Hindlimb muscle (tissue), 1 donor: ENCODE measurements at places on chromosomes 16 and 17. TPM values are rescaled to one million over a fixed set of nuclear protein-coding genes. Genes with fewer than 3 reads are reported as not detected.

- no peak for DNase-seq
Measured at GRCh38 chr16:29686740-29687332, 7.9 kb downstream of the QPRT start.

- DNase-seq = no peak
Measured at GRCh38 chr16:25040543-25040942, 25.4 kb upstream of the ARHGAP17 start.

GRCh38 chr17:78132084-78132676 is 1.6 kb downstream of the TMC8 start:
- DNase-seq = no peak

GRCh38 chr16:9165681-9166080 is 74.2 kb downstream of the HAPSTR1 start:
- DNase-seq = no peak

GRCh38 chr16:79422064-79422463 is 178.5 kb downstream of the MAF start:
- DNase-seq = no peak

DNA sequence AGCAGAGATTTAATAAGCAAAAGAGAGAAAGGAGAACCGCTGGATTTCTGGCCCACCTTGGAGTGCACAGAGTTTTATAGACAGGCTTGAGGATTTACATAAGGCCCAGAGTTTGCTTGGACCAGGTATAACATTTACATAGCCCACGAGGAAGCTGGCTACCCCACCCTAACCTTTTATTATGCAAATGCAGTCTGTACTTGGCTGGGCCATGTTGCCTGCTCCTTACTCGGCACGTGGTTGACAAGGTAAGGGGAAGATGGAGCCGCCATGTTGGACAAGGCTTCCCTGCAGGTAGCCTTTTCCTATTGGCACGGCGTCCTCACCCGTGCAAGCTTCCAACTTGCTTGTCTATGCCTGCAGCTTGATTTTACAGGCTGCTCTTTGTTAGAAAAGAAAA is 35.2 kb upstream of the HS3ST3A1 start:
- no peak for DNase-seq

DNA sequence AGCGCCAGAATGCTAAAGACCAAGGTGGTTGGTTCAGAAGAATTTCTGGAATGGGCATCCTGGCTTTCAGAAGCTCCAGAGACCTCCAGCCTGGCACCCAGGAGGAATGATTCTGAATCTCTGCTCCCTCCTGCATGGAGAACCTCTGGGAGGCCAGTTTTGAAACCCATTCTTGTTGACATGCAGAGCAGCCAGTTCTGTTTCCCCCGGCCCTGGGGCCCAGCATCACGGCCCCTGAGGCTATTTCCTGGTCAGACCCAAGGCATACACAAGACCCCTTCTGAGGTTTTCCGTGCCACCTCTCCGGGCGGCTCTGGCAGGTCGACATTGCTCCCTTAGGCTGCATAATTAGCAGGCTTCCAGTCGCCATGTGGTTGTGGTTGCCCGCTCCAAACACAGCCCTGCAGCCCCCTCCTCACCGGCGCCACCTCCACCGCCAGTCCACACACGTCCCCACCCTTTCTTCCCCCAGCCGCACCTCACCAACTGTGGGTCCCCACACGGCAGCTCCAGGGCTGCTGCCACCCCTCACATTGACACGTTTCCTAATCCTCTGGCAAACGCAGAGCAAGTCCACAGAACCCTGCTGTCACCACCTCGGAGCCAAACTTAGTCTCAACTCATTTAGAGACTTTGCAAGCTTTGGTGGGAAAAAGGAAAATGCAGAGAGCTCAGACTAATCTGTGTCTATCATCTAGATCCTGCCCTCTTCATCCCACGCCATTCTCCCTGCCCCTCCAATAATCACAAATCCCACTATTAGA is 367.1 kb downstream of the SOX9 start:
- DNase-seq = no peak

DNA sequence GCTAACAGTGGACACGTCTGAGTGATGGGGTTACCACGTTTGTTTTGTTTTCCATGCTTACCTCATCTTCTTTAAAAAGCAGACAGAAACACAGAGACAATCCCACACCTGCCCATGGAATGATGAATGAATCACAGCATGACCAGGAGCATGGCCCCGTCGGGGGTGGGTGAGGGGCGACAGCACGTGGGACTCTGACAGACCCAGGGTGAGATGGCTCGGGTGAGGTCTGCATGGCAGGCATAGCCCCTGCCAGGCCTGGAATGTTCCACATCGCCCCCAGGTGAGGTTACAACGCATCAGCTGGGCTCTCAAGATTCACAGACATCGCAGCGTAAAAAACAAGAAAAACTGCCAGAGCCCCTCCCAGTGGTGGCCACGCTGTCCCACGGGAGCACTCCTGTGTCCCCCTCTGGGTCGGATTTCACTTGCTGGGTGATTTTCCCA is 18.1 kb downstream of the SLC7A5 start:
- no peak for DNase-seq

- DNase-seq = no peak
Measured at GRCh38 chr17:57407287-57408070, 151.2 kb downstream of the MSI2 start.

DNA sequence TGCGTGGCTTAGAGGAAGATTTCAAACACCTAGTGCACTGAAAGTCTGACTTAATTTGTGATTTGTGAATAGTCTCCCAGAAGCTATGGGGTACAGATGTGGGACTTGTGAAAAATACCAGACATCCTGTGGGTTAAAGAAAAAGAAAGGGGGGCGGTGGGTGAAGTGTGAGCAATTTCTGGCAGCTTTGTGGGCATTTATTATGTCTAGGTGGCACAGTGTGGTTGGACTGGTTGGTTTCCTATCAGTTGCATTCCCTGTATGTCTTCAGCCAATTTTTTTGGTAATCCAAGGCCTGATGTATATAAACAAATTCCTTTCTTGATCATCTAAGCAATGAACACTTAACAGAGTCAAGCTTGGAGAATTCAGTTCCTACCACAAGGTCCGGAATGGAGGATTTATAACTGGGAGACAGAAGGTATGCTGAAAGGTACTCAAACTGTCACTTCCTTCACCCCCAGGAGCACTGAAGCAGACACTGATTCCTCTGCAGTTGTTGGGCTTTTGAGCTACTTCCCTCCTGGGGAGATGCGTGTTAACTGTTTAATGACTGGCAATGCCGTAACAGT is 211.6 kb downstream of the WWOX start:
- no peak for DNase-seq

GRCh38 chr16:73845238-73846006 is 451.2 kb upstream of the PSMD7 start:
- DNase-seq = peak; percentile 19

DNA sequence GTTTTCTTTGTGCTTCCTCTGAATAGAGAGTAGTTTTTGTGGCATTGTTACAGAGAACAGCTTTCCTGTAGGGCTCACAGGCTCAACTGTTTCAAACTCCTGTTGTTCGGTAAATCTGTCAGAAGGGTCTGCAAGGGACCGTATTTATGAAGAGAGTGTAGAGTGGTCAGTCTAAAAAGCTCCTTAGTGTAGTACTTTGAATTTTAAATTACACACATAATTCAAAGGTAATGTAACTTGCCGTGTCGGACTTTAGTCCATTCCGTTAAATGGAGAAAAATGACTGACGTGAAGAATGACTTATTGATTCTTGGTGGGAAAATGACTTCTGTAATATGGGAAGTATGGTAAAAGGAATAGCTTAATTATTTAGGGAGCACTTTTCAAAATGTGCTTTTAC is 190.9 kb downstream of the WWOX start:
- no peak for DNase-seq

DNA sequence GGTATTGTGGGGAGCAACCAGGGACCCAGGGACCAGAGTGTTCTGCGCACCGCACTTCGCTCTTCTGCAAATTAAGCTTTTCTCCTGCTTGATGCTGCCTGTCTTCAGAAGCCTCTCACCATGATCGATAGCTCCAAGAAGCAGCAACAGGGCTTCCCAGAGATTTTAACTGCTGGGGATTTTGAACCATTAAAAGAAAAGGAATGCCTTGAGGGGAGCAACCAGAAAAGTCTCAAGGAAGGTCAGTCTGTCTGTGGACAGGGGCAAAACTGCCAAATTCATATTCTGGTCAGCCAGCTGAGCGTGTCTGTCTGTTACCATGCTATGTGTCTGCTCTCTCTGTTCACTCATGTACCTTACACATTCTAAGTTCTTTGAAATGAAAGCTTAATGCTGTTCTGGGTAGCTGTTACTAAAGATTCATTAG is 115.7 kb downstream of the MRTFB start:
- peak; percentile 9 for DNase-seq

DNA sequence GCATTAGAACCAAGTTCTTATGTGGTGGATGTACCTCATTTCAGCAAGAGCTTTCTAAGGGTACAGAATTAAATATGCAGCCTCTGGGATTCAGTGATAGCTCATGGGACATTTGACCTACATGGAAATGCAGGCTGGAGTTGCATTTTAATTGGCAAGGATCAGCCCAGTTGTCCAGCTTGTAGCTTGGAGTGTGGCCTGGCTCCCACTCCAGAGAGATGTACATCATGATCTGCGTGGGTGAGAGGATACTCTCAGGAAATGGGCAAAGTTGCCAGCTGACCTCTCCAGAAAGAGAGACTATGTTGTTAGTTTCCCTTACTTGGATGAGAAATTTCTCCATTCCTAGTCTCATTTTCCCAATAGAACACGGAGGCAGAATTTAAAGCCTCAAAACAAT is 555.3 kb downstream of the MAF start:
- no peak for DNase-seq

DNA sequence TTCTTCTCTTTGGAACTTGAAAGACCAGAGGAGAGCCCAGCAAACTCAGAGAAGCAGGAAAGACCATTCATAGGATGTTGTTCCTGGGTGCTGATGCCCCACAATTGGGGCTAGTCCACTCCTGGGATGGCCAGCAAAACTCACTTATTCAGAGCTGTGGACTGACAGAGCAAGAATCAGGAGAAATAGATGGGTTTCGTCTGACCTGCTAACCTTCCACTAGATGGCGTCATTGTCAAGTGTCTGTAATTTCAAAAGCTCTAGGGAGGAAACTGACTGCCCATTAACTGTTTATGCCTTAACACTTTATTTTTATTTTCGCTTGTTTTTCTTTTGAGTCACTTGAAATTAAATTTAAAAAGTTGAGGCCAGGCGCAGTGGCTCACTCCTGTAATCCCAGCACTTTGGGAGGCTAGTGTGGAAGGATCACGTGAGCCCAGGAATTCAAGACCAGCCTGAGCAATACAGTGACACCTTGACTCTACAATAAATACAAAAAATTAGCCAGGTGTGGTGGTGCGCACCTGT is 28.7 kb upstream of the MILR1 start:
- peak; percentile 53 for DNase-seq

DNA sequence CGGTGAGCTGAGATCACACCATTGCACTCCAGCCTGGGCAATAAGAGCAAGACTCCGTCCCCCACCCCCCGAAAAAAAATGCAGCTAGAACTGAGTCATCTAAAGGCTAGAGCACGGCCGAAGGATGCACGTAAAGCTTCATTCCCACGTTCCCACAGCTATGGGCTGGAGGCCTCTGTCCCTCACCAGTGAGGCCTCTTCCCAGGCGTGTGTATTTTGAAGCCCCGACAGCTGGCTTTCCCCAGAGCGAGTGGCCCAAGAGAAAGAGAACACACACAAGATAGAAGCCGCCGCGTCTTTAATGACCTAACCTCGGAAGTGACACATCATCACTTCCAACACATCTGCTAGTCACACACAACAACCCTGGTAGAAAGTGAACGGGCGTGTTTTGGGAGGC is 6.6 kb upstream of the KCTD5 start:
- DNase-seq = no peak

- peak; percentile 54 for DNase-seq
Measured at GRCh38 chr17:13337864-13338371, 263.8 kb downstream of the HS3ST3A1 start.

GRCh38 chr17:29160253-29160652 is 19.9 kb downstream of the MYO18A start:
- no peak for DNase-seq

GRCh38 chr17:39487946-39488345 is 26.7 kb downstream of the CDK12 start:
- DNase-seq = no peak

DNA sequence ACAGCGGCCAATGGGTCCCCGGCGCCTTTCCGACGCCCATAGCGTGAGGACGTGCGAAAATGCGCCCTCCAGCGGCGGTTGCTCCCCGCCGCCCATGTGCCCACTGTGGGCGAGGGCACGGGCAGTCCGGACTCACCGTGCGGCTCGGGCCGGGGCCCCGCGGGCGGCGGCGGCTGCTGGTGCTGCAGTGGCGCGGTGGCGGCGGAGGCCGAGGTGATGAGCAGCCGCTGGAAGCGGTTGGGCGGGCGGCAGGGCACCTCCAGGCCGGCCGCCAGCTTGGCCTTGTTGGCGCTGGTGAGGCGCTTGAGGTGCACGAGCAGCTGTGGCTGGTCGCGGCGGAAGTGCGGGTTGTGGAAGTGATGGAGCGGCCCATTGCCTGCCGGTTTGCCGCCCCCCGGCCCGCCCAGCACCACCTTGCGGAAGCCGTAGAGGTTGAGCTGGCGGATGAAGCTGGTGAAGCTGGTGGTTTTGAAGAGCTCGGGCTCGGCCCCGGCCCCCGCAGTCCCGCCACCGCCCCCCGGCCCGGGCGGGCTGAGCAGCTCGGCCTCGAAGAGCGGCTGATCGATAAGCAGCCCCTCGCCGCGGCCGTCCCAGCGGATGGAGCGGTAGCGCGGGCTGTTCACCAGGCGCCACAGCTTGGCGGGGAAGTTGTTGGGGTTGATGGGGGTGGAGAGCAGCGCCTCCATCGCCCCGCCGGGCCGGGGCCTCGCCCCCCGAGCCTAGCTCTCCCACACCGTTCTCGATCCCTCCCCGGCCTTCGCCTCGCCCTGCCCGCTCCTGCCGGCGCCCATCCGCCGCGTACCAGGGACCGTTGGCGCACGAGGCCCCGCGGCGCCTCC is at the start of gene HSF5:
Gene HSF5 (minus strand): TSS at position 820 of the 839 bp plus-strand sequence. CDS start 134 bp downstream, at position 686.
- no peak for DNase-seq

- DNase-seq = no peak
Measured at GRCh38 chr17:55395803-55396505, 25.7 kb downstream of the MMD start.

DNA sequence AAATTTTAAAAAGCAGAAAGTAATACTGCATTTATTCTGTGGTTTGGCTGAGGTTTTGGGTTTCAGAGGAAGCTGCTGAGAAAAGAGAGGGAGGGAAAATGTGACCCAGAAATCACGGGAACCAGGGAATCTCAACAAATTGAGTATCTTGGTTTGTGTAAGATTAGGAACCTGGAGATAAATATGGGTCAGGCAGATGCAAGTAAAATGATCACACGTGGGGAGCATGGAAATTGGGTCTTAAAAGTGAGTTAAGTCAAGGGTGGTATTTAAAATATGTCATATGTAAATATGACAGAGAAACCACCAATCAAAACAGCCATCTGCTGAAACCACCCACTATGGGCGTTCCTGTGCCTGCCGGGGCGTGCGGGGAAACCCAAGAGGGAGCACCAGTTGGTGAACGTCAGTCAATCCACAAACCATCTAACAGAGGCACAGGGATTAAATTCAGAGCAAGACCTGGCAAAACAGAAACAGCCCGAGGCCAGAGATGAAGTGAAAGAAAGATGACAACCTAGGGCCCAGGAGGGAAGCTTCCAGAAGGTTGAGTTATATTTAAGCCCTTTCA is 33.4 kb downstream of the CDH13 start:
- DNase-seq = peak; percentile 48

The MEOX1 gene
- polyA plus RNA-seq = 10.1 TPM

The CXCL16 gene
- 7.8 TPM for polyA plus RNA-seq

The TMC5 gene
- 0.08 TPM for polyA plus RNA-seq

The TMEM114 gene
- polyA plus RNA-seq = not detected

The CDRT15 gene
- 0.86 TPM for polyA plus RNA-seq

The GFAP gene
- polyA plus RNA-seq = 0.71 TPM

The KRTAP9-8 gene
- polyA plus RNA-seq = not detected

The SLFN14 gene
- polyA plus RNA-seq = 0.19 TPM

The PRSS22 gene
- polyA plus RNA-seq = not detected

The LRRC45 gene
- 10.6 TPM for polyA plus RNA-seq
